Activated CD8-positive, alpha-beta memory T cell treated with anti-CD3 and anti-CD28 coated beads for 1 hour (primary cell): ENCODE measurements at places on chromosomes 3 and 15.

- no peak for DNase-seq
Observed at GRCh38 chr3:101065962-101066361, 72.7 kb upstream of the ABI3BP start.

DNA sequence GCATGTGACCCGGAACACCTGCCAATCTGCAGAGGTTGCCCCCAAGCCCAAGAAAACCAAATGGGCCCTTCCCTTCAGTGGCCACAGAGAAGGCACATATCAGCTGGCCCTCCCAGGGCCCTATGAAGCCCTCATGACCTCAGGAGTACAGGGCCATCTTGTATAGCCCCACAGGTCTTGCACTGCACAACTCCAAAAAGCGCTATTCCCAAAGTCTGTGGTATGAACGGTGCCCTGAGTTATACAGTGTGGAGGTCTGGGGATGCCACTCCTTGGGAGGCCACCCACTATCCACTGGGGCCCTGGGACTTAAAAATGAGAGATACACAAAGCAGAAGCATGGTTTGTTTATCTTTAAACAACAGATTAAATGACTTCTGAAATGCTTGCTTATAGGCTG lies 61.5 kb downstream of the CAPN7 start:
- DNase-seq, result no peak

DNA sequence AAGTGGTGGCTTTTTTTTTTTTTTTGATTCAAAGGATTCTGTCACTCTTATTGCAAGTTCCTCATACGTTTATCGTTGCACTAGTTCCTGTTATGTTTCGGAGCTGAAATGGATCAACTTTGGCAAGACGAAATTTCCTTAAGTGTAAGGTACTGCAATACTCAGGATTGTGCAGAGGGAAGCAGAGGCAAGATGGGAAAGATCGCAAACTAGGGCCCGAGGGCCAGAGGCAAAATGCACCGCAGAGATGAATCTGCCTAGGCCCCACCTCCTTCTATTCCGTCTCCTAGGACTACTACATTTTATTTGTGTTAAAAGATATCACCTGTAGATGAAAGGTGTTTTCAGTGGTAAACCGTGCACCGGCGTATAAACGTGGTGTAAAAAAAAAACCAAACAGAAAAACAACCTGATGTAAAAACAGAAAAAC lies 331 bp downstream of the RNU6-1 start:
- no peak for DNase-seq

DNA sequence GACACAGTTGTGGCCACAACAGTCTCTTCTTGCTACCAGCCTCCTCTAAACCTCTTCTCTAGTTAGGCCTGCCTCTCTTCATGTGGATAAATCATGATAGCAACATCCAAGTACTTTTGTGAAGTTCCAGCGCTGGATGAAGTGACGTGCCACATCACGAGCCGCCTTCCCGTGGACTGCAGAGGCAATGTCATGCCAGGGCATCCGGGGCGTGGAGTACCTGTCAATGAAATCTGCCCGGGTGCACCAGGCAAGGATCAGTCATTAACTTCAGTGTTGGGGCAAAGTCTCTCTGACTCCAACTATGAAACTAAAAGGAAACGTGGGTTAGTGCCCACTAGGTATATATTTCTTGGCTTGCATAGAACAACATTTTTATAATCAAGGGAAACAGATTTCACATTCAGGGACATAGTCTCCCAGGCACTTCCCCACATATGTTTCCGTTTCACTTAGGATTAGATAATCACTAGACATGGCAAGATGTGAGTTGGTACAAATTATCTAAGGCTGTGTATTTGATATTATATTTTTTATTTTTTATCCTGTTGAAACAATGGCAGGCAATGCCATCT lies 133.6 kb downstream of the PLD1 start:
- DNase-seq, result no peak

- no peak for DNase-seq
Observed at GRCh38 chr15:100778831-100779288, 100.8 kb upstream of the ALDH1A3 start.

DNA sequence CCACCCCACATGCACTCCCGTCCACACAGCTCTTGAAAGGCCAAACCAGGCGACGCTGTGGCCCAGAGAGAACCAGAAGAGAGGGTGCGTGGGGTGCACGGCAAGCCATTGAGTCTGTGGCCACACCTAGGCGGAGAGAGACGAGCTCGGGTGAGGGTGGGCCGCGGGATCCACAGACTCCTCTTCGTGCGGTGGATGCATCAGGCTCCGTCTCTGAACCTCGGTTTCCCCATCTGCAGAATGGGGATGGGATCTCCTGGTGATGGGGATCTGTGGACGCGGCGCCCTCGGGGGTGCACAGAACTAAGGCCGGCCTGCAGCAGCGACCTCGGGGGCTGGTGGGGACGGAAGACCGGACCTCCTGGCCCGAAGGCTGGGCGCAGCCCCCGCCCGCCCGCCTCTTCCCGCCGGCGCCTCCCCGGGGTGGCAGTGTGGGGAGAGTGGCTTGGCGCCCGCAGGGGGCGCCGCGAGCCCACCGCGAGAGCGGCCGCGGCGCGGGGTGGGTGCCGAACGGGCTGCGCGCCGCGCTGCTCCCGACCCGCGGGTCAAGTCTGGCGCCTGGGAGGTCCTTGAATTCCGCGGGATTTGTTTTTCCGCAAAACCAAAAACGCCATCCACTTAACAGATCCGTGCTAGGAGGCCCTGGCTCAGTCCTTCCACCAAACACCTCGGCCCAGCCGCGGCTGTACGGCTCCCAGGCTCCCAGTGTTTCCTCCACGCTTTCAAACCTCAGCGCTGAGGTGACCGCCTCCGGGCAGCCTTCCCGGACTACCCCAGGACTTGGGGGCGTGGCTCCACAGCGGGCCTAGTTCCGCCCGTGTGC lies 13.2 kb upstream of the ADPGK start:
- no peak for DNase-seq
